ENCODE measurements at places on chromosomes 1 and 21.

DNA sequence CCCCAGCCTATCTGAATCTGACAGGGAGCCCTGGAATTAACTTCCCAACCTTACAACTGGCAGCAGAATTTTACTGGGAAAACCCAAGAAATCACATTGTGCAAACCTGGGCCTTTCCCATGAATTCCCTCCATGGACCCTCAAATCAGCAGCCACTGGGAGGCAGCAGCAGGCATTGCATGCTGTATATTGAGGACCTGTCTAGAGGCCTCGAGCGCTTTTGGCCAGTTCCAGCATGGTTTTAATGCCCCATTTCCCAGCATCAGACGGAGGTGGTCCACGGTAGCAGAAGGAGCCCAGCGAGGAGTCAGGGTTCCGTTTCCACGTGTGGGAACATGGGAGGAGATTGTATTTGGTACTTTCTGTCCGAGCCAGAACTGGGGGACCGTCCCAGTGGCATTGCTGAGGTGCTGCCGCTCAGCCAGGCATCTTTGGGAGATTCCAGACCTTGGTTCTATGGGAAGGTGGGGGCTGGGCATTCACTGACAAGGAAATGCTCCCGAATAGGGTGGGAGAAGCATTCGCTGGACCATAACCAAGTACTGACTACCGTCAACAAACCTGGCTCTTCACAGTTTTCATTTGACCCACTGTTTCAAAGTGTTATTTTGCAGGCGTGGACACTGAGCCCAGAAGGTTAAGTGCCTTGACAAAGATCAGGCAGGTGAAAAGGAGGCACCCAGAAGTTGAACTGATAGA, 15.9 kb downstream of the BMP8A start:
- DNase-seq = no peak

GRCh38 chr1:230037261-230037660, 29.8 kb upstream of the GALNT2 start:
- no peak for DNase-seq

- no peak for DNase-seq
Measured at GRCh38 chr21:38957575-38958322, 152.0 kb downstream of the ETS2 start.

DNA sequence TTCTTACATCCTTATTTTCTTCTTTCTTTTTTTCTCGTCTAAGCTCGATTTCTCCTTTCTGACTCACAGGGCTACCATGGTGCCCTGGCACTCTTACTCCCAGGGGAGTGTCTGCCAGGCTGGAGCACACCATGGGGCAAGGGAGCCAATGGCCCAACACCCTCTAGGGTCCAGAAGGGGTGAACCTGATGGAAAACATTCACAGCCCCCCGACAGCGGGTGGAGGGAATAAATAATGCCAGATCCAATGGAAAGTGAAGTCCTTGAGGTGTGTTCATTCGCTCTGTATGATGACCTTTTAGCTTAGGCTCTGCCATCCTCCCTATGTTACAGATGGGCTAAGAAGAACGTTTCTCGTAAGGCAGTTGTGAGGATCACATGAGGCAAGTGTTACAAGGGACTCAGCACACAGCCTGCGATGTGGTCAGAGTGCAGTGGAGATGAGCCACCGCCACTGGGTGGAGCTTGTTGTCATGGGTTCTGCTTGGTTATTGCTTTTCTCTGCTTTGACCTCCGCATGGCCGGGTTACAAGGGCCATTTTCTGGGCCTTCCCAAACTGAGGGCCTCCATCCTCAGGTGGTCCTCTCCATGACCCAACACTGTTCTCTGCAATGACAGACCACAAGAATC, 3.5 kb upstream of the FCMR start:
- DNase-seq = no peak

DNA sequence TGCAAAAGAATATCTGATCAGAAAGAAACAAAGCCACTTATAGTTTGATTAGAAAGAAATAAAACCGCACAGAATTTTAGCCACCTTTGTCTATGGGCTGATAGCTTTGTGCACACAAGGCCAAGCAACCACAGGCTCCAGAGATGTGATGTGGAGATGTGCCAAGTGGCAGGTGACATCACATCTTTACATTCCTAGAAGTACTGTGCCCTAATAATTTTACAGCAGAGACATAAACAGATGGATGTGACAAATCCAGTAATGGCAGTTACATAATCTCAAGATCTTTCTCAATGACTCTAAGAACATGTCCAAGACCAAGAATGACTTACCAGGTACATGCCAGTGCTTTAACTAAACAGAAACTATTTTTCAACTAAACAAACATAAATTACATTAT, 159.5 kb downstream of the LTN1 start:
- no peak for DNase-seq

DNA sequence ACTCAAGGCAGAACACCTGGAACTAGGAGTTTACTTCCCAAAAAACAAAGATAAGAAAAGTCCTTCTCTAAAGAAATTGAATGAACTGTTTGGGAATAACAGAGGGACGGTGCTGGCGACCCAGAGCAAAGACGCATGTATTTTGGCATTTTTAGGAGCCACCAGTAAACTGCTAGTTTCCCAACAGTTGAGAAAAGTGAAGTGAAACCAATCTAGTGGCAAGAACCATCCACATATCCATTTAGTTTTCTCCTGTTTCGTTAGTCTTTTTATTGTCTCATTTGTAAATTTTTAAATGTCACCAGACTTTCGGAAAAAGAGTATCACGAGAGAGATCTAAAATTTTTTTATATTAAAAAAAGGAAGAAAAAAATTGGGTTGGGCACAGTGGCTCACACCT, 30.2 kb downstream of the ODF2L start:
- DNase-seq = no peak

DNA sequence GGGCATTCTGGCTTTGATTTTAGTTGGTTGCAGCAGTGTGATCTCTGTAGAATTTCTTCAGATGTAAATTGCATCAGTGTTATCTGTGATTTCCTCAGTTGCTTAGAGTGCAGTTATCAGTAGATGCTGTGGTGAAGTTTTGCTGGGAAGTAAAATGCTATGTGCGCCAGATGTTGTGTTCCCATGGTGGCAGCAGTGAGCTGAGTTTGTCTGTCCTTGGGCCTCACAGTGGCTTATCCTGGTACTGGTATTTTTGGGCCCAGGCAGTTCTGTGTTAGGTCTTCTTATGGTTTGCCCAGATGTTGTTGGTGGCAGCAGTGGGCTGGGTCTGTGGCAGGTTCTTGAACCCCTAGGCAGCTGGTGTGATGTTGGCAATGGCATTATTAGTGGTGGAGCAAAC, 1242.1 kb downstream of the PLA2G4A start:
- DNase-seq = no peak

- no peak for DNase-seq
Measured at GRCh38 chr1:38239258-38239835, 192.8 kb upstream of the POU3F1 start.

- DNase-seq = peak; percentile 78
Measured at GRCh38 chr1:11736746-11737639, 1.1 kb downstream of the AGTRAP start.

DNA sequence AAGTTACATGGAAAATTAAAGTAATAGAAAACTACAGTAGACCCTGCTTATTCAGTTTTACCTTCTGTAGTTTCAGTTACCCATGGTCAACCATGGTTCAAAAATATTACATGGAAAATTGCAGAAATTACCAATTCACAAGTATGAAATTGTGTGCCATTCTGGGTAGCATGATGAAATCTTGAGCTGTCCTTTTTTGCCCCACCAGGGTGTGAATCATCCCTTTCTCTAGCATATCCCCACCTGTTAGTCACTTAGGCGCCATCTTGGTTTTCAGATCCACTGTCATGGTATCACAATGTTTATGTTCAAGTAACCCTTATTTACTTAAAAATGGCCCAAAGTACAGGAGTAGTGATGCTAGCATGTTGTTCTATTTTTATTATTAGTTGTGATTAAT, 3.5 kb upstream of the LRIF1 start:
- no peak for DNase-seq

DNA sequence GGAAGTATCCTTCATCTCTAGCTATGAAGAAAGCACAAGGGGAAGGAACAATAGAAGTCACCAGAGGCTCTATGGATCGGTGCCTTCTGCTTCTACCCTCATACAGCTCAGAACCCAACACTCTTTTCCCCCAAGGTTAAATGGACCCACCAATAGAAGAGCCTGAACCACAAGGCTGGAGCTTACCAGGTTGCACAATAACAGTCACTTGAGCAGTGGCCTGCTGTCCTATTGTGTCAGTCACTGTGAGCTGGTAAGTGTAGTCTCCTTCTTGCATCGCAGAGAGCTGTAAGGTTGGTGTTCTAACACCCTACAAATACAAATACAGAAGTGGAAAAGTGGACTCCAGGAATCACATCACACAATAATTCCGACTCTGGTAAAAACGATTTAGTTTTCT, 103.0 kb downstream of the KIAA0319L start:
- DNase-seq = no peak

All from epithelial cell of proximal tubule (primary cell).